Globus pallidus (tissue), 1 donor: ENCODE measurements at places on chromosomes 7 and 10.
A peak's percentile ranks its signal among the peaks of the same experiment; 100 is the strongest.

- no peak for DNase-seq
Measured at GRCh38 chr7:106187613-106188350, 75.7 kb upstream of the SYPL1 start.

DNA sequence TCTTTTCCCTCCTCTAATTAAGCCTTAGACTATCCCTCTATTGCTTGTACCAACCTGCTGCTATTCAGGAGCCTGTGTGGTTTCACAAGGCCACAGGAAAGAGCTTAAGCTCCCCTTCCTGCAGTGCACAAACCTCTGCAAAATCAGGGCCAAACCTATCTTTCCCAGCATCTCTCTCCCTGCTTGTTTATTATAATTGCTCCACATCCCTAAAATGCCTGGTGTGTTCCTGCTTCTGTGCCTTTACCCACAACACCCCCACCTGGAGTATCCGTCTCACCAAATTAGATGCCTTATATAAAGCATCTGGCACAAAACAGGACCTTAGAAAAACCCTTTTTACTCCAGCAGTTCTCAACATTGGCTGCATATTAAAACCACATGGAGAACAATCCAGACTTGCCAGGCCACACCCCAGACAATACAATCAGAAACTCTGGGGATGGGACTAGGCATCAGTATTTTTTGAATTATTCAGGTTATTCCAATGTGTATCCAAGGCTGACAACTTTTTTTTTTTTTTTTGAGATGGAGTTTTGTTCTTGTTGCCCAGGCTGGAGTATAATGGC lies 16.7 kb downstream of the SEC31B start:
- DNase-seq: no peak

GRCh38 chr10:1095498-1095897 lies 39.3 kb downstream of the WDR37 start:
- no peak for DNase-seq

DNA sequence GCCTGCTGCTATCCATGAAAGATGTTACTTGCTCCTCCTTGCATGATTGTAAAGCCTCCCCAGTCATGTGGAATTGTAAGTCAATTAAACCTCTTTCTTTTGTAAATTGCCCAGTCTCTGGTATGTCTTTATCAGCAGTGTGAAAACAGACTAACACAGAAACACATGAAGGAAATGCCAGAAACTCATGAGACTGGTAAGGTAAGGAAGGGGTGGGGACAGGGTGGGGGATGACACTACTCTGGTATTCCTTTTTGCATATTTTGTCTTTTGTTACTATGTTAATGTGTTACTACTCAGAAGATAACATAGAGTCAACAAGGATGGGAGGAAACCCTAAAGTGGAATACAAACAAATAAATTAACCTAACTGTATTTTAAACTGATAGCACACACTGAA lies 69.8 kb upstream of the DRGX start:
- no peak for DNase-seq

DNA sequence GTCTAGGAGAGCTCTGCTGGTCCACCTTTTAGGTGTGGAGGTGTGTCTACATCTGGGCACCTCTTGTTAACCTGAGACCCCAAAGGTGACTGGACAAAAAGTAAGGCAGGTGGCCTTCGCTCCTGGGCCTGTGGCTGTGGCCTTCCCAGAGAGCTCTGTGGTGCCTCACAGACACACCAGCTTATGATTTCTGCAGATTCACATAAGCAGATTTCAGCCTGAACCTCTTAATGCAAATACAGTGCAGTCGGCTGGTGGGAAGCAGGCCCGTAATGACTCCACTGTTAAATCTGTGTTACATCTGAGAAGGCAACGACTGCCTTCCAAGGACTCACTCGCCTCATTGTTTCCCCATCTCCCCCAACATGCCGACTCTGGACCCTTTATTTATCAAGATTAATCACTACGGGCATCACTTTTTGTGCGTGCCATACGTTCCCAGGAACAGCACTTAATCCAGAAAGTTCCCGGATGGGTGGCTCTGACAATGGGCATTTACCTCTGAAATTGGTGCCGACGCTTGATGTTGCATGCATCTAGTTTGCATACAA lies 119.8 kb downstream of the EBF3 start:
- no peak for DNase-seq

DNA sequence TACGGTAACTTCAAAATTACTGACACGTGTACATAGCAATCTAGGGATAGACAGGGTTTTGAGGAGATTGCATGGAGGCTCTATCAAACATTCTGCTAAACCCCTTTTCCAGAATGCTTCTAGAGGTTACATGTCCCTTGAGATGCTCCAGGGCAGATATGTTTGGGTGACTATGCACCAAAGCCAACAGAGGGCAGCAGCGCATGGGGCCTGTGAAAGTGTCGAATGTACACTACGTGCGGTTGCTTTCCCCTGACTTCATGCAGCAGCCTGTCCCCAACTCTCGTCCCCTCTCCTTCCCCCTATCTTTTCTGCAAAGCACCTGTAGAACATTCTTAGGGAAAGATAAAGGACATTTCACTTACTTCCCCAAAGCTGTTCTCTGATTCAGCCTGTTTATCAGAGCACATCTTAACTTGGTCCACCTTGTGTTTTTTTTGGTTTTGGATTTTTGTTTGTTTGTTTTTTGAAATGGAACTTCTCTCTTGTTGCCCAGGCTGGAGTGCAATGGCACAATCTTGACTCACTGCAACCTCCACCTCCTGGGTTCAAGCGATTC lies 90.2 kb downstream of the UBE3C start:
- no peak for DNase-seq

- no peak for DNase-seq
Measured at GRCh38 chr10:48842231-48842630, 97.4 kb downstream of the LRRC18 start.

- DNase-seq: no peak
Measured at GRCh38 chr10:14056610-14057332, 274.0 kb downstream of the FRMD4A start.

DNA sequence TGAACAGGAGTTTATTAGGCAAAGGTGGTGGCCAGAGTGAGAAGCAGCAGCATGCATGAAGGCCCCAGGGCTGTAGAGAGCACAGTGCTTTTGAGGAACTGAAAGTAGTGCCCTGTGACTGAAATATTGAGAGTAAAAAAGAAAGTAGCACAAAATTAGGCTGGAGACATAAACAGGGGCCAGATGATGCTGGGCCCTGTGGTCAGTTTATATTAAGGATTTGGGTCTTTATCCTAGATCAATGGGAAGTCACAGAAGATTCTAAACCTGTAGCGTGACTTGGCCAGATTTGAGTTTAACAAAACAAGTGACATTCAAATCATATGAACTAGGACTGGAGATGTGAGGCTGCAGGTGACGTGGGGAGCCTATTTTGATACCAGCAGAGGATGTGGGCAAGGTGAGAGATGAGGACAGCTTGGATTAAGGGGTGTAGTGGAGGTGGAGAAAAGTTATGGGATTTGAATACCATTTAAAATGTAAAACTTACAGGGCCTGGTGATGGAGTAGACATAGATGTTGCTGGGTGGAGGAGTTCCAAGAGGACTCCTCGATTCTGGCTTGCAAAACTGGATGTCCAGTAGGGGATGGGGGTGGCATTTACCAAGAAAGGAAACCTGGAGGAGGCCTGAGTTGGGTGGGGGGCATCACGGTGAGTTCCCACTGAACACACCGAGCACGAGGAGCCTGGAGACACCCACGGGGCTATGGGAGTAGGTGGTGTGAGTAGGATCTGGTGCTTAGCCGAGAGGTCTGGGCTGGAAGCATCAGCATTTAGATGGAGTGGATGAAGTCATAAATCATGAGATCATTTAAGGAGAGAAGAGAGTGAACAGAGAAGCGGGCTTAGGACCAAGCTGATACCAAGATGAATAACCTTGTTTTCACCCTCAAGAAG lies 52.8 kb downstream of the HHEX start:
- peak; percentile 45 for DNase-seq

DNA sequence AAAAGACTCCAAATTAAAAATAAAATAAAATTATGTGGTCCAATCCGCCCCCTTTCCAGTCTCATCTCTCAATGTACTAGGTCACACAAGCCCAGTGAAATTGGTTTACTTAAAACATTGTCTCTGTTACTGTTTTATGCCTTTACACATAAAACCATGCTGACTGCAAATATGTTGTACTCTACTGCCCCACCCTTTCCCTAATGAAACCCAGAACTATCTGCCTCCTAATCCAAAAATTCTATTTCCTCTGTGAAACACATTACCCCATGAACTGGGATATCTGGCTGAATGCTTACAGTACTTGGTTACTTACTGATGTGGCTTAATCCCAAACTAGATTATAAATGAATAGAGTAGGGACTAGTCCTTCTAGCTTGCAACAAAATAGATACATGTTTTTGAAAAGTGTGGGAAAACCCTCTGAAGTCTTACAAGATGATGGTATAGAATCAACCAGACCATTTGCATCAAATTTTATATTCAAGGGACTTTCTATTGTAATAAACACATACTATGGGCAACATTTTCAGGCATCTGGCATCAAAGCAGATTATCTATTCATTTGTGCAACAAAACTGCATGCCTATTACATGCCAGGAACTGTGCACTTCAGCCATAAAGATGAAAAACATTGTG lies 10.0 kb upstream of the KMT2E start:
- DNase-seq: no peak

DNA sequence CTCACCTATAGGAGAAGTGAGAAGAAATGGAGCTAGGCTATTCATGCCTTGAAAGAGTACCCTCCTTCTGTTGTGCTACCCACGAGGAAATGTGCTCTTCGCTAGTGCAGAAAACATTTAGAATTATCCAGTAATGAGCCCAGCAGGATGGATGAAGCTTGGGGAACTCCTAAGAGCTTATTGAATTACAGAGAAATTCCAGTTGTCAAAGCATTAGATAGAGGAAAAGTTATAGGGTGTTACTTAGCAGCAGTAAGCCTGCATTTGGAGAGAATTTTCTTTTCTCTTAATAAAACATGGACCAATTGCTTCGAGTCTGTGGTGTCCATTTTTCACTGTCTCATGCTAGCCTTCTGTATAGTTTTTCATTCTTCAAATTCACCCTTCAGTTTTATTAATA lies 5.0 kb downstream of the R3HCC1L start:
- no peak for DNase-seq

- DNase-seq: no peak
Measured at GRCh38 chr7:50331564-50332208, 27.2 kb downstream of the IKZF1 start.

DNA sequence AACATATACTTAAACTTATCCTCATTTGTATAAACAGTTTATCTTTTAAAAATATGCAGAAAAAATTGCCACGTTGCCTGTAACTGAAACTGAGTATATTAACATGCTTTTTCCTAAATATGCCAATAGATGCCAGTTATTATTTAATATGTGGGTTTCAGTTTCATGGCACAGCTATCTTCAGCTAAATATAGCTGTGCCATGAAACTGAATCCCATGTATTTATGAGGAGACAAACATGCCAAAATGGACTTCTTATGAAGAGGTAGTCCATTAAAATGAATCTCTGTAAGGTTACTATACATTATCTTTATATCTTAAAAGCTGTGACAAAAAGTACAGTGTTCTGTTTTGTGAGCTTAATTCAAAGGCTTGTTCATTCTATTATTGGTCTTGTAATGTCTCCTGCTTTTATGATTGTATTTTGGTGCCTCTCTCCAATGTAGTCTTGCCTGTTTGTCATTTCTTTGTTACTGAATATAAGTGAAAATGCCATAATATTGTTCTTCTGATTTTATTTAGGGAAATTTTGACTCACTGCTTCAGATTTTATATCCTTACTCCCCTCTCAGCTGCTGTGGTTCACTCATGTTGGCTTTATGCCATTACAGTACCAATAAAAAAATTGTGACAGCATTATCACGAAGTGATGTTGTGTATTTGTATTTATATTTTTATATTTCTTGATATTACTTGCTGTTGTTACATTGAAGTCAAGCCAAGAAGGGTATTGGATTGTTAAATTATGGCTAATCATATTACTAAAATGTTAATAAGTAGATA lies 34.3 kb upstream of the CACNA2D1 start:
- no peak for DNase-seq

DNA sequence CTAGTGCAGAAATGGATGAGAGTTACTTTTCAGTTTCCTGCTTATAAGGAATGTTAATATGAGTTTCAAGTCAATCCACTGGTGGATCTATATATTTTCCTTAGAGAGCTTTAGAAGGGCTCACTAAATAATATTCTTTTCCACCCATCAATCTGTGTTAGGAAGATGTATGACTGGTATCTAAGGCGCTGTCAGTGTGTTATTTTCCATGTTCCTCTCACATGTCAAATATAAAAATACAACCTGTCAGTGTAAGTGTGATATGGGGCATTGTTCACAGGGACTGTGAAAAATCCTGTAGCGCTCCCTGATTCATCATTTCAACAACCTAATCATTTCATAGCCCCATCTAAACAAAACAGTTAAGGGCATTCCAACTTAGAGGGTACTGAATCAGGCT lies 203.1 kb downstream of the TMEM26 start:
- no peak for DNase-seq

GRCh38 chr10:123009105-123009820 lies 457 bp downstream of the ACADSB start:
- DNase-seq: no peak

- DNase-seq: no peak
Measured at GRCh38 chr7:20776214-20776911, 10.3 kb downstream of the SP8 start.
